ENCODE measurements at places on chromosomes 4 and X. TPM values are rescaled to one million over a fixed set of nuclear protein-coding genes. Genes with fewer than 3 reads are reported as not detected.

The PLAC1 gene
- total RNA-seq = not detected

DNA sequence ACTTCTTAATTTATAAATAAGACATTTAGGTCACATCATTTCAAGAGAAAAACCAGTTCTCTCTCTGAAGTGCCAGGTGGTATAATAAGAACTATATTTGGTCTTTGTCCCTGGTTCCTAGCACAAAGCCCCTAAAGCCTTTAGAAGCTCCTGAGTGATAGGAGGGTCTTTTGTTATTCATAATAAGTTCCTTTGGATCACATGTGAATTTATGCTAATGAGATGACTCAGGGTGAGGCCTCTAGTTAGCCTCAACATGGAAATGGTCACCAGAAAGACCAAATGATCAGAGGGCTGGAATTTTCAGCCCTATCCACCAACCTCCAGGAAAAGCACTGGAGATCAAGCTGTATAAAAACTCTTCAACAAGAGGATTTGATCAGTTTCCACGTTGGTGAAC, 68.1 kb upstream of the BLTP1 start:
- DNase-seq = no peak

DNA sequence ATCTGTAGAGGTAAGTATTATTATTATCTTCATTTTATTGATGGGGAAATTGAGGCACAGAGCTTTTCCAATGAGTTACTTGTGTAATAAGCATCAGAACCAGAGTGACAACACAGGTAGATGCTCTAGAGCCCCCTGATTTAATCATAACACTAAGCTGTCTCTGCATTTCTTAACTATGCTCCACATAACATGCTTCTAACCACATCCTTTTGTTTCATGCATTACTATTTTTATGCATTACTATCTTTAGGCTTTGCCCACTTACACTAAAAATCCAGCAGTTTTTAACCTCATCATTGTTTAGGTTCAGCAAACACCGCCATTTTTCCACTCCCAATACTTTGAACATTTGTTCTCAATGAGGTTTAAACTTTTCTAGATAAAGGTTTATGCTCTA, 1900.8 kb upstream of the PCDH10 start:
- DNase-seq = no peak

The CFP gene
- total RNA-seq = 18.6 TPM

The TMPRSS11A gene
- not detected for total RNA-seq

- no peak for DNase-seq
Measured at GRCh38 chr4:180913750-180914149, 1329.5 kb upstream of the TENM3 start.

DNA sequence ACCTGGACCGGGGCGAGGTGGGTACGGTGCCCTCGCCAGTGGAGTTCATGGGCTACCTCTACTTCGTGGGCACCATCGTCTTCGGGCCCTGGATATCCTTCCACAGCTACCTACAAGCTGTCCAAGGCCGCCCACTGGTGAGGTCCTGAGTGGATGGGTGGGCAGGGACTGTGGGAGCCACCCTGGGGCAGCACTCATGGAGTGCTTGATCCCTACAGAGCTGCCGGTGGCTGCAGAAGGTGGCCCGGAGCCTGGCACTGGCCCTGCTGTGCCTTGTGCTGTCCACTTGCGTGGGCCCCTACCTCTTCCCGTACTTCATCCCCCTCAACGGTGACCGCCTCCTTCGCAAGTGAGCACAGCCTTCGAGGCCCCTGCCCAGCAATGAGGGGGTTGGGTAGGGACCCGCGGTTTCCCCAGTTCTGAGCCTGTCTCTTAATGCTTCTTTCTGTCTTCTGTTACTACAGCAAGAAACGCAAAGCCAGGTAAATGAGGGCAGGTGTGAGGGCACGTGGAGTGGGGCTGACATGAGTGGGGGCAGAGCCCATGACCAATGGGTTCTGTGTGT, 3.7 kb downstream of the PORCN start:
- DNase-seq = no peak

GRCh38 chr4:79273915-79274314, 51.9 kb downstream of the NAA11 start:
- DNase-seq = no peak

DNA sequence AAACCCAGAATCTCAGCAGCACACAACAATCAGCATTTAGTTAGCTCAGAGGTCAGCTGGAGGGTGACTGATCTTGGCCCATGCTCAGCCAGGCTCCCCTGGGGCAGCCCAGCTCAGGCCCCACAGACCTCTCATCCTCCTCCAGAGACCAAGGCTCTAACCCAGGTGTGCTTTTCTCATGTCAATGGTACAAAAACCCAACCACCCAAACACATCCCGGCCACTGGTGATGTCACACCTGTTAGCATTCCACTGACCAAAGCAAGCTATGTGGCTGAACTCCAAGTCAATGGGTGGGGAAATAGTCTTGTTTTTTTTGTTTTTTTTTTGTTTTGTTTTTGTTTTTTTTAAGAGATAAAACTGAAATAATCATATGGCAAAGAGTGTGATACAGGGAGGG, 77.5 kb downstream of the CYTL1 start:
- no peak for DNase-seq

GRCh38 chr4:187996502-187997177, 1.1 kb downstream of the ZFP42 start:
- no peak for DNase-seq

The AFF2 gene
- 6.2 TPM for total RNA-seq

The SPANXD gene
- not detected for total RNA-seq

DNA sequence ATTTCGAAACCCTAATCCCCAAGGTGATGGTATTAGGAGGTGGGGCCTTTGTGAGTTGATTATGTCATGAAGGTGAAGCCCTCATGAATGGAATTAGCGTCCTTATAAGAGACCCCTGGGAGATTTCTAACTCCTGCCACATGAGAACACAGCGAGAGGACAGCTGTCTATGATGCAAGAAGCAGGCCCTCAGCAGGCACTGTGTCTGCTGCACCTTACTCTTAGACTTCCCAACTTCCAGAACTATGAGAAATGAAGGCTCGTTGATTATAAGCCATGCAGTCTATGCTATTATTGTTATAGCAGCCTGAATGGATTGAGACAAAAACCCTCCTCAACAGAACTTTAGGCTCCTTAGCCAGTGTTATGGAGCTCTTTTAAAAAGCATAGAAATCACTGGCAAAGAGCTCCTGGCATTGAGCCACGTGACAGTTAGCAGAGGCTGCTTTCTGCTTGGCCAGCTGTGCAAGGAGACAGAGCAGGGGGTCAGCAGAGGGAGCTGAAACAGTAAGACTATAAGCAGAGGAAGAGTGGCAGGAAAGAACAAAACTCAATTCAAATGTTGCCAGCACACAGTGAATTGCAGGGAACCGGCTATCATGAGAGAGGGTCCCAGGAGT, 219.2 kb upstream of the FAT1 start:
- DNase-seq = no peak

DNA sequence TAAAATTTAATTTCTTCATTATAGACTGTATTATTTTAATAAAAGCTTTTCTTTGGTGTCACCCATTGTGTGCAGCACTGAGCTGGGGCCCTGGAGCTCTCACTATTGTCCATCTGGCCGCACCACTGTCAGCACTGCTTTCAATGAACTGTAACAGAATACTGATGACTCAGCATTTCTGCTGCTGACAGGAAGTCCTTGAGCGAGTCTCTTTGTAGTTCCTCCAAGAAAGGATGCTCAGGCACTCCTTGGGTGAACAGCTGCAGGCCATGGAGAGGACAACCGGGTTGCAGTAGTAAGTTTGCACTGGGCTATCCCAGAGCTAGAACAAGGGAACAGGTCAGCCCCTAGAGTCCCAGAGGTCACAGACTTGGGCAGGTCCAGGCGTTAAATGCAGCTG, 81.6 kb downstream of the SORBS2 start:
- DNase-seq = no peak

GRCh38 chr4:94523033-94523580, 71.4 kb downstream of the PDLIM5 start:
- DNase-seq = no peak

The AMER1 gene
- 2.9 TPM for total RNA-seq

The MAGEC1 gene
- total RNA-seq = not detected

DNA sequence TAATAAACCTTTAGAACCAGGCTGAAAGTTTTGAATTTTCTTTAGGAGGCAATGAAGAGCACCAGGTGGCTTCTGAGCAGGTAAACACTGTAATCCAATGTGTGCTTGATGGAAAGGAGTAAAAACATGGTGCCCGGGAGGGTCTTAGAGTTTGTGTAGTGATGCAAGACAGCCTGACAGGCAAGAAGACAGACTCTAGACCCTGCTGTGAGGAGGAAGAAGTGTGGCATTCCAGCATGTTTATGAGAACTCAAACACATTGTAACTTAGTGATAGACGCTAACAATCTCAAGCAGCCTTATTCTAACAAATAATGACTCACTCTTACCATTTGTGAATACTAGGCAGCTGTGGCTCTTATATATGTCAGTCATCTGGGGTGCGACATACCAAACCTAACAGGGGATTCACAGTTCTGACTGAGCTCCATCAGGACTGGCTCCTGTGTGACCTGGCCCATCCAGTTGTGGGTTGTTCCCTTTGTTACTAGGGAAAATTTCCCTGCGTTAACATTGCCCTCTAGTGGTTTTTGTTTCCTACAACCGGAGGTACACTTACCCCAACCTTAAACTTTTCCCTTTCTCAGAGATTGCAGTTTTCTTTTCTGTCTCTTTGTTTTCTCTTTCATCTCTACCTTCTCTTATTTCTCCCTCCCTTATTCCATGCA, 53.8 kb downstream of the VSIG4 start:
- DNase-seq = peak; percentile 4

GRCh38 chrX:43817444-43817843, 64.8 kb downstream of the MAOB start:
- no peak for DNase-seq

DNA sequence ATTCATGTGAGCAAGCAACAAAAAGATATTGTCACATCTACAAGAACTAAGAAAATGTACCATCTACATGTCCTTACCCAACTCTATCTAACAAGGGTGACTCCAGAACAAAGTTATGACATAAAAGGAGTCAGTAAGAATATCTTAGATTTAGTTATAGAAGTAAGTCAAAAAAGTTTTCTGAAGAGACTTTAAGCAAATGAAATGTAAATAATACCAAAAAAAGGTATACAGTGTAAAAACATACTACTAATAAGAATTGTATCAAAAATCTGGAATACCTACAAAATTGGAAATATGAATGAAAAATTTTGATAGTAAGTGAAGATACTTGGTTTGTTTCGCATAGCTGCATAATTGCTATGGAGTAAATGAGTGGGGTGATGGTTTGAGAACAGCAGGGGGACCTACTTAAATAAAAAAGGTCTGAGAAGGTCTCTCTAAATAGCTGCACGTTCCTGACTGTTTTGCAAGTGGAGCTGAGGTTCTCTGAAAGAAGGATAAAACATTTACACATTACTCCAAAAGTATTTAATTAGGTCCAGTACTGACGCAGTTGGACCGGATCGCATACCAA, 51.0 kb upstream of the ENPP6 start:
- no peak for DNase-seq

DNA sequence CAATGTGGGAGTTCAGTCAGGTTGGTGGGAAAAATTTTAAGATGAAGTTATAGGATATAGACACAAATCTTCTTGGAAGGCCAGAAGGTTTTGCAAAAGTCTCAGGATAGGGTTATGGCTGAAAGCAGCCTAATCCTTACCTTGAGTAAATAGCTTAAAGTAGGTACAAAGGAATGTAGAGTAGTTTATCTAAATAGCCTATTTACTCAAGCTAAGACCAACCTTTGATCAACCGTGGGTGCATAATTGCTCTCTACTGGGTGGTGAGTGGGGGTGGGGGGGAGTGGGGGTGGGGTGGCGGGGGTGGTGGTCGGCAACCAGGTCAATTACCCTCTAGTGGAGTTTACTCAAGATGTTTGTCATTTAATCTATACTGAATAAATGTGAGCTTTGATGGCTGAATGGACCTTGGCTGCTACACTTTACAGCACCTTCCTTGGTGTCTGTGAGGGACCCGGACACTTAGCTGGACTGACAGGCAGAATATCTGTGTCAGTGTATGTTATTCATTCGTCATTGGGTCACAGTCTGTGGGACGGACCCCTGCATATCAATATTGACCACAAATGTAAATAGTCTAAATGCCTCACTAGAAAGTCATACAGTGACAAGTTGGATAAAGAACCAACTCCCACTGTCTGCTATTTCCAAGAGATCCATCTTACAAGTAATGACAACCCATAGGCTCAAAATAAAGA, 545.7 kb upstream of the PABPC4L start:
- no peak for DNase-seq

GRCh38 chr4:3331511-3332394, 38.9 kb downstream of the RGS12 start:
- no peak for DNase-seq

The DGAT2L6 gene
- not detected for total RNA-seq

The SERPINA7 gene
- total RNA-seq = not detected

The BBS12 gene
- total RNA-seq = 0.80 TPM

DNA sequence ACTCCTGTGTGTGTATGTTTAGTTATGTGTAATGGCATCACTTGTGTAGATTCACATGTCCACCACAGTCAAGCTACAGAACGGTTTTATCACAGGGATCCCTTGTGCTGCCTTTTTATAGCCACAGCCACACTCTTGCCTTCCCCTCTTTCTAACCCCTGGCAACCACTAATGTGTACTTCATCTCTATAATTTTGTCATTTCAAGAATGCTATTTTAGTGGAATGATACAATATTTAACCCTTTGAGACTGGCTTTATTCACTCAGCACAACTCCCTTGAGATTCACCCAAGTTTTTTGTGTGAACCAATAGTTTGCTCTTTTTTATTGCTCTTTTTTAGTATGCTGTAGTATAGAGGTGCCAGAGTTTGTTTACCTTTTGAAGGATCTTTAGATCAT, 112.1 kb downstream of the CDKL5 start:
- no peak for DNase-seq

GRCh38 chrX:81662381-81662780, 460.5 kb downstream of the SH3BGRL start:
- no peak for DNase-seq

The TMEM184C gene
- total RNA-seq = 10.0 TPM

The ADH6 gene
- not detected for total RNA-seq

Data from CD4-positive, alpha-beta T cell (primary cell).